ENCODE measurements at places on chromosomes 13 and 19. TPM values are rescaled to one million over a fixed set of nuclear protein-coding genes. Genes with fewer than 3 reads are reported as not detected.
A peak's percentile ranks its signal among the peaks of the same experiment; 100 is the strongest.

Gene ZNF667
- total RNA-seq = 0.56 TPM

Gene ZNF723
- total RNA-seq = not detected

Gene FBN3
- not detected for total RNA-seq

Gene LYL1
- total RNA-seq = 1.9 TPM

Gene STAP2
- 47.9 TPM for total RNA-seq

DNA sequence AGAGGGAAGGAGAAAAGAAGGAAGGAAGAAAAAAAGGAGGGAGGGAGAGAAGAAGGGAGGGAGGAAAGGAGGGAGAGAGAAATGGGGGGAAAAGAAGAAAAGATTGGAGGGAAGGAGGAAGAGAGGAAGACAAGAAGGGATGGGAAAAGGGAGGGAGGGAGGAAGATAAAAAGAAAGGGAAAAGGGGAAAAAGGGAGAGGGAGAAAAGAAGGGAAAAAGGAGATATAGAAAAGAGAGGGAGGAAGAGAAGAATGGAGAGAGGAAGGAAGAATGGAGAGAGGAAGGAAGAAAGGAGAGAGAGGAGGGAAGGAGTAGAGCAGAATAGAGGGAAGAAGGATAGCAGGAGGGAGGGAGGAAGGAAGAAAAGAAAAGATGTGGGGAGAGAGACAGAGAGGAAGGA is 334.6 kb downstream of the TSHZ3 start:
- DNase-seq = no peak
- no peak overlapping the region for H3K4me3 ChIP-seq
- H3K27me3 ChIP-seq = no peaks in the 10 kb centered on the region
- H3K4me1 ChIP-seq = no peaks in the 10 kb centered on the region
- H3K36me3 ChIP-seq = no peaks in the 10 kb centered on the region
- H3K27ac ChIP-seq = no peak overlapping the region

- no peaks in the 10 kb centered on the region for H3K27me3 ChIP-seq
- no peak overlapping the region for H3K27ac ChIP-seq
- no peak overlapping the region for H3K4me3 ChIP-seq
- no peaks in the 10 kb centered on the region for H3K36me3 ChIP-seq
- H3K4me1 ChIP-seq = no peaks in the 10 kb centered on the region
- DNase-seq = no peak
Measured at GRCh38 chr19:49685845-49686332, 3.5 kb upstream of the ADM5 start.

GRCh38 chr19:32532233-32532632 is 48.8 kb upstream of the PDCD5 start:
- no peaks in the 10 kb centered on the region for H3K27me3 ChIP-seq
- H3K4me3 ChIP-seq = no peak overlapping the region
- no peaks in the 10 kb centered on the region for H3K36me3 ChIP-seq
- H3K27ac ChIP-seq = no peak overlapping the region

GRCh38 chr19:33957804-33958203 is 161.1 kb downstream of the KCTD15 start:
- H3K4me1 ChIP-seq = no peaks in the 10 kb centered on the region
- no peaks in the 10 kb centered on the region for H3K27me3 ChIP-seq
- DNase-seq = no peak
- H3K4me3 ChIP-seq = no peak overlapping the region

DNA sequence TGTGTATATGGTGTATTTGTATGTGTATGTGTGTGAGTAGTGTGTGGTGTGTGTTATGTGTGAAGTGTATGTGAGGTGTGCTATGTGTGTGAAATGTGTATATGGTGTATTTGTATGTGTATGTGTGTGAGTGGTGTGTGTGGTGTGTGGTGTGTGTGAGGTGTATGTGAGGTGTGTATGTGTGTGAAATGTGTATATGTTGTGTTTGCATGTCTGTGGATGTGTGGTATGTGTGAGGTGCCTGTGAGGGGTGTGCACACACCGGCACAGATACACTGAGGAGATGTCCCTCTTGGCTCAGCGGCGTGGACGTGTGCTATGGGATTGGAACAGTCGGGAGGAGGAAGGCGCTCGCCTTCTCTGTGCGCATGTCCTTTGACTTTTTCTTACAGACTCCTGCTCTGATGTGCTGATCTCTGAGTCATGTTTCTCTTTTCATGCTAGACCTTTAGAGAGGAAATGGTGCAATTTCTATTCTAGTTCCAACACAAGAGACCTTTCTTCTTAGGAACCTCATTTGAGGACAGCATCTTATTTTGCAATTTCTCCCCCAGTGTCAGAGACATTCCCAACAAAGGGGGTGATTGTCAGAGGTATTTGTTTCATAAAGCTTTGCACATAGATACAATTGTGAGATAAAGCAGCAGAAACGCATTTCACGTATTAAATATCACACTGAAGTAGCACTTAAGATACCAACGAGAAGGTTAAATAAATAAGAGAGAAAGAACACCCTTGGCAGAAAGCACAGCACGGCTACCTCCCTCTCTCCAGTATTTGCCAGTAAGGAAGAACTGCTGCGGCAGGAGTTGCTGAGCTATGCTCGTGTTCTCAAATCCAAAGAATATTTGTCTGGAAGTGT is 11.3 kb upstream of the TNFRSF19 start:
- H3K27ac ChIP-seq = no peak overlapping the region
- H3K4me3 ChIP-seq = no peak overlapping the region
- no peaks in the 10 kb centered on the region for H3K4me1 ChIP-seq
- H3K27me3 ChIP-seq = no peaks in the 10 kb centered on the region

- no peaks in the 10 kb centered on the region for H3K4me1 ChIP-seq
- H3K27ac ChIP-seq = no peak overlapping the region
- no peak overlapping the region for H3K4me3 ChIP-seq
- no peaks in the 10 kb centered on the region for H3K27me3 ChIP-seq
Measured at GRCh38 chr13:72261732-72262131, 394.7 kb upstream of the DACH1 start.

DNA sequence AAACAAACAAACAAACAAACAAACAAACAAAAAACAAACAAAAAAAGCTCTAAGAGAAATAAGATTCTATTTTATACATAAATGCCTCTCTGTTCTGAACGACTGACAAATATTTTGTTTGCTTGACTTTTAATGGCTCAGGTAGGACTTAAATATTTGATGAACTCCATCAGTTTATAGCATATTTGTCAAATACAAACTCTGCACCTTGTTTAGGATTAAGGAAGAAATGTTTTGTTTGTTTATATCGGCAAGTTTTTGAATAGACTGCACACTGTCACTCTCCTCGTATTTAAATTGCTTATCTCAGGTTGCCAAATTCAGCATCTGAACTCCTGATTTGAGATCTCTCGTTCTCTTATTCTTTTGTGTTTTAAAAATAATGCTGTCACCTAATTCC is 1499.7 kb upstream of the SLC10A2 start:
- H3K27ac ChIP-seq = no peak overlapping the region
- no peaks in the 10 kb centered on the region for H3K36me3 ChIP-seq
- H3K4me3 ChIP-seq = no peak overlapping the region
- no peak for DNase-seq
- no peaks in the 10 kb centered on the region for H3K4me1 ChIP-seq
- H3K27me3 ChIP-seq = no peaks in the 10 kb centered on the region

DNA sequence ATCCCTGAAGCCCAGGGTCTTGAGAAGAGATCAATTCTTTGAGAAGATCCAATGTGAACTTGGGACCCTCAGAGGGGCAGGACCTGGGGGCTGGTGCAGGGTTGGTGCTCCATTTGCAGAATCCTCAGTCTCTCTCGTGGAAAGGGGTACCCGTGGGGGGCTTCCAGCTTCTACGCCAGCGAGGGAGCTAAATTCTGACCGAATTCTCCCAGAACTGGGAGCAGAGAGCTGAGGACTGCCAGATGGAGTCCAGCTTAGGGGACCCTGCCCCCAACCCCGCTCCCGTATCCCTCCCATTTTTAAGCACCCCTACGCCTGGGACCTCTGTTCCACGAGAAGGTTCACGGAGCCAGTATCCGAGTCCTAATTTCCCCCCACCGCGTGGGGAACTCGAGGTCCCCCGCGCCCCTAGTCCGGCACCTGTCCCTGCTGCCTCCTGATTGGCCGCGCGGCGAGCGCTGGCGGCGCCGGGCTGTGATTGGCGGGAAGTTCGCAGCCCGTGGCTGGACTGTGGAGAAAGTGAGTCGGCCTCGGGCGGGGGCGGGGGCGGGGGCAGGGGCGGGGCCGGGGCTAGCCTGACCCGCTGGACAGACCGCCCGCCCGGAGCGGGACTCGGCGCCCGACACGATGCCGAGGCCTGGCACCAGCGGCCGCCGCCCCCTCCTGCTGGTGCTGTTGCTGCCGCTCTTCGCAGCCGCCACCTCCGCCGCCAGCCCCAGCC is 4.4 kb upstream of the LTBP4 start:
- H3K4me3 ChIP-seq = no peak overlapping the region
- DNase-seq = no peak
- no peaks in the 10 kb centered on the region for H3K27me3 ChIP-seq
- no peak overlapping the region for H3K27ac ChIP-seq
- H3K4me1 ChIP-seq = no peaks in the 10 kb centered on the region

GRCh38 chr13:74346960-74347359 is 212.8 kb upstream of the KLF12 start:
- no peak overlapping the region for H3K27ac ChIP-seq
- no peaks in the 10 kb centered on the region for H3K27me3 ChIP-seq
- no peaks in the 10 kb centered on the region for H3K4me1 ChIP-seq
- DNase-seq = no peak
- H3K36me3 ChIP-seq = no peaks in the 10 kb centered on the region

DNA sequence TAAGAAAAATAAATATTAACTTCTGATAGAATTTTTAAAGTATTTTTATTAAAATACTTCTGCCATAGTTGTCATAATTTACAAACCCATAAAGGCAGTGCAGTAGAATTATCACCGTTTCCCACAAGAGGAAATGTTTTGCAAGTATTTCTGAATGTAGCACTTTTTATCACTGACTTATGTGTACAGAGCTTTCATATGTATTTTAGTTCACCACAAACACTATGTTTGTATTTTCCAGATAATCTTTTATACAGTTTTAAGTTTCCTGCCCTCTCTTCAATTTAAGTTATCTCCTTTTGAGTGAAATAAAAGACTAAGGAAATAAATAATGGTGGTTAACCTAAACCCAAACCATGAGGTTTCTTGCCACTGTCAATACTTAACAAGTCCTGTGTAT is 24.2 kb downstream of the MIPEP start:
- no peaks in the 10 kb centered on the region for H3K36me3 ChIP-seq
- H3K27me3 ChIP-seq = no peaks in the 10 kb centered on the region
- no peaks in the 10 kb centered on the region for H3K4me1 ChIP-seq
- DNase-seq = no peak
- no peak overlapping the region for H3K27ac ChIP-seq

DNA sequence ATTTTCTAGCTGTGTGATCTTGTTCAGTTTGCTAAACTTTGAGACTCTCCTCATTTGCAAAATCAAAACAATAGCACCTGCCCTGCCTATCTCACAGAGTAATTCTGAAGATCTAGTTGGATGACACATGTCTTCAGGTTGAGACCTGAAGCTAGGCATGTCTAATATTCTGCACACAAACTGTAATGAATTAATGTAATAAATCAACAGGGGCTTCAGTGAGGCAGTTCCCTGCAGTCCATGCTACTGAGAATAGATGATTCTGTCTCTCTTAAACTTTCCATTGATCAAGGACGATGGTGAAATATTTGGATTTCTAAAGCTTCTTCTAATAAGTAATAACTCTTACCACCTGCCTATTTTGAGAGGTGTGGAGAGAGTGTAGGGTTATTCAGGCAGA is 268.1 kb upstream of the TMTC4 start:
- no peak overlapping the region for H3K4me3 ChIP-seq
- H3K27me3 ChIP-seq = no peaks in the 10 kb centered on the region
- H3K36me3 ChIP-seq = no peaks in the 10 kb centered on the region
- no peak overlapping the region for H3K27ac ChIP-seq

- H3K36me3 ChIP-seq = no peaks in the 10 kb centered on the region
- no peak within 1 kb of the TSS for H3K27ac ChIP-seq
- no peak for DNase-seq
- H3K4me1 ChIP-seq = no peaks in the 10 kb centered on the region
- H3K4me3 ChIP-seq = peak within 1 kb of the TSS; percentile 24
Measured at GRCh38 chr19:858868-859843, at the start of gene CFD. Gene CFD (plus strand): TSS chr19:859664. CDS start chr19:859690, 26 bp downstream.

DNA sequence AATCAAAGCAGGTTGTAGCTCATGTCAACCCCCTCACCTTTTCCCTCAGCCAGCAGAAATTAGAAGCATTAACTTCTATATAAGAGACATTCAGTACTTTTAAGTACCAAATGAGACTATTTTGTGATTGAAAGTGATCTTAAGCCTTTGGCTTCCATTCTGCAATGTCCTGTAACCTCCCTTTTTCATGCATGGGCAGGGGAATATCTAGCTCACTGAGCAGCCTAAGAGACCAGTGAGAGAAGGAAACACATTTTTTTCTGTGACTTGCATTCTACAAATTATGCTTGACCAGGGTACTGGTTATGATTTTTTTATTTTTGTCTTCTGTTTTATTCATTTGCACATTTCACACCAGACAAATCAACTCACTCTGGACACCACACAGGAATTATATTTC is 369.6 kb downstream of the KCTD12 start:
- H3K27ac ChIP-seq = no peak overlapping the region
- H3K27me3 ChIP-seq = no peaks in the 10 kb centered on the region
- no peaks in the 10 kb centered on the region for H3K4me1 ChIP-seq
- no peak overlapping the region for H3K4me3 ChIP-seq
- H3K36me3 ChIP-seq = no peaks in the 10 kb centered on the region

DNA sequence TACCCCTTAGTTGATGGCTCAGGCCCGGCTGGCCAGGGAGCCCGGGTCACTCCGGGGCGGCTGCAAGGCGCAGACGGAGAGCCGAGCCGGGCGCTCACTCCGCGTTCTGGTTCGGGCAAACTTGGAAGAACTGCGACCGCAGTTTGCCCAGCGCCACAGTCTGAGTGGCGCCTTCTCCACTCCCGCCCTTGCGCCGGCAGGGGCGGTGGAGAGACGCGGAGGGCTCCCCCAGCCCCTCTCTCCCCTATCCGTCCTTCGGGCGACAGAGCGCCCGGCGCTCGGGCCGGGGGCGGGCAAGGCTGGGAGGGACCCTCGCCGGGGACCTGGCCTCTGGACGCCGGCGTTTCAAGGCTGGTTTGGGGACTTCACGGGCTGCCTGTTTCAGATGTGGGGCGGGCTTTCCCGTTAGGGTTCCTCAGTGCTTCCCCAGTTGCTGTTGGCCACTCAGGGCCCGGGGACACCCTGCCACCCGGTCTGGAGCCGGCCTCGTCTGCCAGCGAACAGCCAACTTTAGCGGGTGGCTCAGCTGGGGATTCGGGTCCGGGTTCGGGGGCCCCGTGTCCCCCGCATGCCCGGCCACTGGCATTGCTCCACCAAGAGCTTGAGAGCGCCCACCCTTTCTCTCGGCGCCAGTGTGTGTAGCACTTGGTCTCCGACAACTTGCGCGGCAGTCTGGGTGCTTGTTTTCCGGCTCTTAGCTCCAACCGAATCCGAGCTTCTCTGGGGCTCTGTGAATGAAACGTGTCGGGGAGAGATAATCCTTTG is 1.5 kb downstream of the GPC6 start:
- no peaks in the 10 kb centered on the region for H3K27me3 ChIP-seq
- no peaks in the 10 kb centered on the region for H3K4me1 ChIP-seq
- peak overlapping the region; percentile 99 for H3K27ac ChIP-seq

- H3K36me3 ChIP-seq = no peaks in the 10 kb centered on the region
- H3K4me3 ChIP-seq = no peak overlapping the region
- no peaks in the 10 kb centered on the region for H3K27me3 ChIP-seq
- no peaks in the 10 kb centered on the region for H3K4me1 ChIP-seq
Measured at GRCh38 chr19:5211217-5211822, 129.3 kb downstream of the PTPRS start.

Data from right lobe of liver (tissue), 6 donors.